ENCODE measurements at places on chromosomes 12 and 14. TPM values are rescaled to one million over a fixed set of nuclear protein-coding genes. Genes with fewer than 3 reads are reported as not detected.

The KRT3 gene
- total RNA-seq: not detected

The PZP gene
- total RNA-seq: not detected

The WASHC4 gene
- 55.8 TPM for total RNA-seq

The RNU6-8 gene
- not detected for total RNA-seq

The ALDH6A1 gene
- total RNA-seq: 9.8 TPM

The SYCP3 gene
- not detected for total RNA-seq

The CRIP1 gene
- 38.7 TPM for total RNA-seq

The FAM216A gene
- 6.8 TPM for total RNA-seq

- DNase-seq: no peak
- H3K36me3 ChIP-seq: no peaks in the 10 kb centered on the region
- no peaks in the 10 kb centered on the region for H3K4me1 ChIP-seq
- H3K4me3 ChIP-seq: no peak overlapping the region
- no peak overlapping the region for H3K27ac ChIP-seq
These were observed 1300.5 kb upstream of the TMEM132C start for GRCh38 chr12:126966498-126966897.

DNA sequence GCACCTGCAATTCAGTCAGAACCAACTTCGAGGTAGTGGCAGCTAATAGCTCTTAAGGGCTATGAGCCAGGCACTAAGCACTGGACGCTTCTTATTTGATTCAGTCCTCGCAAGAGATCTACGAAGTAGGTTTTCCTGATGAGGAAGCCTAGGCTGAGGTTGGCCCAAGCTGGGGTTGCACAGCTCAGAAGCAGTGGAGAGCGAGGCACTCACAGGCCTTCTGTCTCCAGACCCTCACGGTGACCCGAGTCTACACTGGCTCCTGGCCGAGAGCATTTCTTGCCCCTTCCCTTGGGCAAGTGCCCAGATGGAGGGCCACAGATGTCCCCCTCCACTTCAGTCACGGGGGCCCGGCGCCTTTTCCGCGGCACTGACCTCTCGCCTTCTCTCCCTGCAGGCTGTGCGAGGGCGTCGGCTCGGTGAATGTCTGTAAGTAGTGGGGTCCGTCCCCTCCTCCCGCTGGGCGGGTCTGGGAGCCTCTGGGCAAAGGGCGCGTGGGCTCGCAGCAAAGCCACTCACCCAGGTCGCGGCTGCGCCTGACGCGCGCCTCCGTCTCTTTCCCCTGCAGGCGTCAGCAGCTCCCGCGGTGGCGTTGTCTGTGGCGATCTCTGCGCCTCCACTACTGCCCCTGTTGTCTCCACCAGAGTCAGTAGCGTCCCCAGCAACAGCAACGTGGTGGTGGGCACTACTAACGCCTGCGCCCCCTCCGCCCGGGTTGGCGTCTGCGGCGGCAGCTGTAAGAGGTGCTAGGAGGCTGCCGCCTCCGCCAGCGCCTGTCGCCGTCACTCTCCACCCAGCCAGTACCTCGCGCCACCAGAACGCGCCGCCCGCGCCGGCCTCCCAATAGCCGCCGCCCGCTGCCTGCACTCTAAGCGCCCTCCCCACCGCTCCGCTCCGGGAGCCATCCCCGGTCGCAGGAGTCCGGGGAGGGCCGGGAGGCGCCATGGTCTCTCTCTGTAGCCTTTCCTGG lies 13.1 kb downstream of the KRT83 start:
- peak overlapping the region; percentile 81 for H3K4me3 ChIP-seq
- H3K27me3 ChIP-seq: peaks cover 15% of the 10 kb centered on the region
- H3K4me1 ChIP-seq: peaks cover 26% of the 10 kb centered on the region
- no peak overlapping the region for H3K27ac ChIP-seq

DNA sequence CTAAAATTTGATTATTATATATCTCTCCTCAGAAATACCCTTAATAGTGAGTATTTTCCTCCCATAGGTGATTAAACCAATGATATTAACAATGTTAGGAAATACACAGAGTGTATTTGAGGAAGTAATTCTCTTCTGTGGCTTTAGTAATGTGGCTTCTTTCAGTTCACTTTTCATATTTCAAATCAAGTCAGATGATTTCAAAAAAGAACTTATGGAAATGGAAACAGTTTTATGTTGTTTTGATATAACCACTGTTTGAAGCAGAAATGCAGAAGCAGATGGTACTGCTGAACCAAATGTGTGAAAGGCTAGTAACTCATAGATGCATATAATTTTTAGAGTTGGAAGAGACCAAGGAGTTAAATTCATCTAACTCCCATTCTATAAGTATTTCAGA lies 1.9 kb upstream of the GPR33 start:
- DNase-seq: no peak
- H3K4me3 ChIP-seq: no peak overlapping the region
- H3K4me1 ChIP-seq: peaks cover 2% of the 10 kb centered on the region
- no peaks in the 10 kb centered on the region for H3K27me3 ChIP-seq
- no peak overlapping the region for H3K27ac ChIP-seq

DNA sequence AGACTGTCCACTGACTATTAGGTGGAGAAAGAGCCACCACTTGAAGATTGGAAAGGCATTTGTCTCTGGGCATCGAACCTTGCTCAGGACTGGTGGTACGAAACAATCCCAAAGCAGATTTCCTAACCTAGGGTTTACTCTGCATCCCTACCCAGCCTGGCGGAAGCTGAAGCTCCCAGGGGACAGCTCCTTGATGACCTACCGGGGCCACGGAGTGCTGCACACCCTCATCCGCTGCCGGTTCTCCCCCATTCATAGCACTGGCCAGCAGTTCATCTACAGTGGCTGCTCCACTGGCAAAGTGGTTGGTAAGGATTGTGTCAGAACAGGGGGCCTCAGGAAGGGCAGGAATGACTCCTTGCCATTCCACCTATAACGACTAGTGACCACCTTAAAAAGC lies 6.5 kb upstream of the NRL start:
- DNase-seq: no peak
- H3K27me3 ChIP-seq: no peaks in the 10 kb centered on the region
- H3K27ac ChIP-seq: no peak overlapping the region
- H3K4me3 ChIP-seq: no peak overlapping the region

GRCh38 chr14:88196925-88197324 lies 126.1 kb downstream of the KCNK10 start:
- no peak for DNase-seq
- H3K36me3 ChIP-seq: no peaks in the 10 kb centered on the region
- H3K27me3 ChIP-seq: peaks cover 15% of the 10 kb centered on the region
- no peak overlapping the region for H3K4me3 ChIP-seq

DNA sequence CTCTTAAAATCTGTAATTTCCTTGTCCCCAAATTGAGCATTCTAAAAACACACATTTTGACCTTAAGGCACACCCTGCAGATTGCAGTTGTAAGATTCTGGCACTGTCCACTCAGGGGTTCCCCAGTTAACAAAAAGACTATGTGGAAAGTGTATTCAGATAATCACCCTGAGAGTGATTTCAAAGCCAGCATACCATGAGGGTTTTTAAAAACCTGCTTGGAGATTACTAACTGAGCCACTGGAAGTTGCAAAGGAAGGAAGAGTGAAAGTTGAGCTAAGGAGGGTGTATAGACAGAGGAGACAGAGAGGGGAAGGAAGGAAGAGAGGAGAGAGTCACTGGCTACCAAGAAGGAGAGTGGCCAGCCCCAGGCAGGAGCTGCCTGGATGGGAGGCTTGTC lies 82.6 kb downstream of the EML1 start:
- no peak for DNase-seq
- H3K4me1 ChIP-seq: peaks cover 33% of the 10 kb centered on the region
- peaks cover 4% of the 10 kb centered on the region for H3K36me3 ChIP-seq
- H3K4me3 ChIP-seq: no peak overlapping the region
- no peaks in the 10 kb centered on the region for H3K27me3 ChIP-seq

GRCh38 chr12:13100605-13100881 lies 2.9 kb downstream of the GSG1 start:
- peaks cover 67% of the 10 kb centered on the region for H3K4me1 ChIP-seq
- H3K36me3 ChIP-seq: no peaks in the 10 kb centered on the region
- H3K27ac ChIP-seq: peak overlapping the region; percentile 96
- H3K27me3 ChIP-seq: no peaks in the 10 kb centered on the region

GRCh38 chr12:51886021-51886710 lies 1.7 kb upstream of the ANKRD33 start:
- H3K27me3 ChIP-seq: no peaks in the 10 kb centered on the region
- peaks cover 10% of the 10 kb centered on the region for H3K4me1 ChIP-seq
- H3K4me3 ChIP-seq: peak overlapping the region; percentile 6

DNA sequence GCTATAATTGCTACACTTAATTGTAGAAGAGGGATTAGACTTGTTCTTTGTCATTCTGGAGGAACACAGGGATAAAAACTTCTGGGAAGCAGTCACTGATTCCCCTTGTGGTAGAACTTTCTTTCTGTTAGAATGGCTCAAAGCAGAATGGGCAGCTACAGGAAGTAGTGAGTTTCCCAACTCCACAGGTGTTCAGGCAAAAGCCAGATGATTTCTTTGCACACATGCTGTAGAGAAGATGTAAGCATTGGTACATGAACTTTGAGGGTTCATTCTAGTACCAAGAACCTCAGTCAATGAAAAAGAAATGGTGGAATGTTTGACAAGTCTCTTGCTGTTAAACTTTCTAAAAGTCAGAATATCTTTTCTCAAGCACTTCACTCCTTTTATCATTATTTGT lies 4.3 kb downstream of the NDUFA9 start:
- peaks cover 23% of the 10 kb centered on the region for H3K4me1 ChIP-seq
- H3K36me3 ChIP-seq: peaks cover 20% of the 10 kb centered on the region
- DNase-seq: no peak
- no peaks in the 10 kb centered on the region for H3K27me3 ChIP-seq
- no peak overlapping the region for H3K27ac ChIP-seq

GRCh38 chr12:109277899-109278762 lies 31.0 kb downstream of the FOXN4 start:
- no peak overlapping the region for H3K4me3 ChIP-seq
- no peak overlapping the region for H3K27ac ChIP-seq
- DNase-seq: no peak
- H3K36me3 ChIP-seq: no peaks in the 10 kb centered on the region
- H3K4me1 ChIP-seq: peaks cover 6% of the 10 kb centered on the region

GRCh38 chr14:36518031-36518585 lies 1.9 kb downstream of the NKX2-1 start:
- no peak overlapping the region for H3K27ac ChIP-seq
- H3K27me3 ChIP-seq: peaks cover 65% of the 10 kb centered on the region
- no peak for DNase-seq
- no peak overlapping the region for H3K4me3 ChIP-seq

DNA sequence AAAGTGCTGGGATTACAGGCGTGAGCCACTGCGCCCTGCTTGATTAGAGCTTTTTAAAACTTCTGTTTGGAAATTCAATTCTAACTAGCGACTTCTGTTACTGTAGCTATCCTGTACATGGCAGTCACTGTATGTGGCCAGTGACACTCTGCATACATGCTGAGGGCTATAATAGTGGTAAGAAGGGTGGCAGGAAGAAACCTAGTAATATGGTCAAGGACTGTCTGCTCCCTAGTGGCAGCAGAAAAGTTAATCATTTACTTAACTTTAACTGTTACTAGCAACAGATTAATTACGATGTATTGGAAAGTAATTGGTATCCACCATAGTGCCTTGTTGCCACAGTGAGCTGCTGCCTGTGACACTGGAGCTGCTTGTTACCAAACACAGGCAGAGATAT lies 149.0 kb downstream of the KITLG start:
- peaks cover 7% of the 10 kb centered on the region for H3K4me1 ChIP-seq
- DNase-seq: no peak
- H3K36me3 ChIP-seq: no peaks in the 10 kb centered on the region
- H3K27ac ChIP-seq: no peak overlapping the region
- no peaks in the 10 kb centered on the region for H3K27me3 ChIP-seq
- H3K4me3 ChIP-seq: no peak overlapping the region

- H3K4me3 ChIP-seq: no peak overlapping the region
- no peak for DNase-seq
- no peaks in the 10 kb centered on the region for H3K27me3 ChIP-seq
- peak overlapping the region; percentile 50 for H3K27ac ChIP-seq
- no peaks in the 10 kb centered on the region for H3K36me3 ChIP-seq
These were observed 44.9 kb downstream of the BBS10 start for GRCh38 chr12:76303365-76303764.

GRCh38 chr12:28855761-28856310 lies 293.2 kb upstream of the FAR2 start:
- H3K27me3 ChIP-seq: no peaks in the 10 kb centered on the region
- H3K4me1 ChIP-seq: peaks cover 4% of the 10 kb centered on the region
- H3K27ac ChIP-seq: no peak overlapping the region
- no peak for DNase-seq
- no peaks in the 10 kb centered on the region for H3K36me3 ChIP-seq
- H3K4me3 ChIP-seq: no peak overlapping the region

GRCh38 chr12:106090591-106091445 lies 47.9 kb downstream of the NUAK1 start:
- H3K4me3 ChIP-seq: peak overlapping the region; percentile 44
- DNase-seq: no peak
- H3K27ac ChIP-seq: peak overlapping the region; percentile 96
- H3K36me3 ChIP-seq: peaks cover 52% of the 10 kb centered on the region

- H3K36me3 ChIP-seq: peaks cover 1% of the 10 kb centered on the region
- no peaks in the 10 kb centered on the region for H3K27me3 ChIP-seq
- peak overlapping the region; percentile 66 for H3K27ac ChIP-seq
- no peak overlapping the region for H3K4me3 ChIP-seq
- no peak for DNase-seq
- H3K4me1 ChIP-seq: peaks cover 18% of the 10 kb centered on the region
These were observed 41.4 kb downstream of the BORCS5 start for GRCh38 chr12:12398026-12398859.

DNA sequence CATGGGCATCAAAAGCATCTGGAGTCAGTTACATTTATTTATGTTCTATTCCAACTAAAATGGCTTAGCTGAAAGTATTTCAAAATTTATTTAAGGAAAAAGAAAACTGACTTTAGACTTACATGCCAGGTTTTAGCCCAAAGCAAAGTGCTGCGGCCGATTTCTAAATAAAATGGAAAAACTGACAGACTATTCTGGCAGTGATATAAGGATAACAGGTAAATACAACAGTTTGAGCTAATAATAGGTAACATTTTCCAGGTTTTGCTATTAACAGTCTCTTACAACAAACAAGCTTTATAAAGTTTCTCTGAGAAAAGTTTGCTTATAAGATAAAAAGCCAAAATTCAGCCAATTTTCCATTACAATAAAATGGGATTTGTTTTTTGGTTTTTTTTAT lies 937.2 kb upstream of the FLRT2 start:
- no peaks in the 10 kb centered on the region for H3K4me1 ChIP-seq
- H3K27ac ChIP-seq: no peak overlapping the region
- no peak for DNase-seq
- H3K4me3 ChIP-seq: no peak overlapping the region
- no peaks in the 10 kb centered on the region for H3K27me3 ChIP-seq

DNA sequence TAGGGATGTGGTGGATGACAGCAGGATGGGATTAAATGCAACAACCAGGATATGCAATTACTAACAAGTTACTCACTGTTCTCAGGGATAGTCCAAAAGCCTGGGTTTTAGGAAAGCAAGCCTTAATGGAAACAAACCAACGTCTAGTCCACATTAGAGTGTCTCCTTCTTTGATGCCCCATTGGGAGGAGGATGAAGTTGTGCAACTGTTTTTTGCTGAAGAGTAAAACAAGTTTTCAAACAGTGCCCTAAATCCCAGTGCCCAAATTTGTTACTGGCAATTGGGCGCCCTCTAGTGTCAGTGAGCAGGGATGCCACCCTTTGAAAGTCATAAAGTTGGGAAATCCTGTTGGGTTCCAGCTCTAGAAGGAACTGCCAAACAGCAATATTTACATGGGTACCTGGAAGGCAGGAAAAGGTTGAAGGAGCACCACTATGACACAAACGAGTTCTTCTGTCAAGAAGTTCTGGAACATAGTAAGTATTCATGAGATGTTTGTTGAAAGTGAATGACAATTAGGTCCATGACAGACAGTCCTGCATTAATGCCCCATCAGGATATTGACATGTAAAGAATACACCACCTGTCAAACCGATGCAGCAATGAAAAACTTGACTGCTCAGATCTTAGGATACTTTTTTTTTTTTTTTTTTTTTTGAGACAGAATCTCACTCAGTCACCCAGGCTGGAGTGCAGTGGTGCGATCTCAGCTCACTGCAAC lies 11.1 kb upstream of the DPF3 start:
- no peak overlapping the region for H3K27ac ChIP-seq
- peaks cover 42% of the 10 kb centered on the region for H3K4me1 ChIP-seq
- no peaks in the 10 kb centered on the region for H3K27me3 ChIP-seq
- no peak overlapping the region for H3K4me3 ChIP-seq

All from chondrocyte (in vitro differentiated cells).